ENCODE measurements at places on chromosomes 12 and 14. TPM values are rescaled to one million over a fixed set of nuclear protein-coding genes. Genes with fewer than 3 reads are reported as not detected.

The PAPLN gene
- 1.5 TPM for total RNA-seq

The ACSM4 gene
- total RNA-seq, result not detected

The MYL2 gene
- total RNA-seq, result 9,599 TPM

The CABP1 gene
- total RNA-seq, result 6.4 TPM

DNA sequence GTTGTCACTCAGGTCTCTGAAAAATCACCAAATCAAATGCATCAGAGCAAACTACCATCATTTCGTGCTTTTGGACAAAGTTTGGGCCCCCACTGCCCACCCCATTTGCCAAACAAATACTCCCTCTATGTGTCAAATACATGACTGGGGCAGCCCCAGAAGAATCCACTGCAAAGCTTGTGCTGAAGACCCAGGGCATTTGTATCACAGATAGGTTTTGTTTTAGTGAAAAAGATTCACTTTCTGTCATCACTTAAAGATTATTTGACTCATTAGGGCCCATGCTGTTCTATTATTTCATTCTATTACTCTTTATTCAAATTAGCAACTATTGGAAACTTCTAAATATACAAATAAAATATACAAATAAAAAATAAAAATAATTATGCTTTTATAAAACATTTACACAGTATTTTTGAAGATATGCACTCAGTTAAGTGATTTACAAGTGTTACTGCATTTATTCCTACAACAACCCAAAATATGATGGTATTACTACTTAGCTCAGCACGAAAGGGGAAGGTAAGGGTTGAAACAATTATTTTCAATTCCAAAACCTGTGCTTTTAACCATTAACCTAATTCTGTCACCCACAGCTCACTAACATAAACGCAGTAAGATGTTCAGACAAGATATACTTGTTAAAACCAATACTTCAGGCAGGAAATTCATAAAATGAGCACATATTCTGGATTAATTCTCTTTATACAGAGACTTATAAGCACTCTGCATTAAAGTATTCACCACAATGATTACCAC is 36.5 kb downstream of the LRIG3 start:
- no peak for DNase-seq

DNA sequence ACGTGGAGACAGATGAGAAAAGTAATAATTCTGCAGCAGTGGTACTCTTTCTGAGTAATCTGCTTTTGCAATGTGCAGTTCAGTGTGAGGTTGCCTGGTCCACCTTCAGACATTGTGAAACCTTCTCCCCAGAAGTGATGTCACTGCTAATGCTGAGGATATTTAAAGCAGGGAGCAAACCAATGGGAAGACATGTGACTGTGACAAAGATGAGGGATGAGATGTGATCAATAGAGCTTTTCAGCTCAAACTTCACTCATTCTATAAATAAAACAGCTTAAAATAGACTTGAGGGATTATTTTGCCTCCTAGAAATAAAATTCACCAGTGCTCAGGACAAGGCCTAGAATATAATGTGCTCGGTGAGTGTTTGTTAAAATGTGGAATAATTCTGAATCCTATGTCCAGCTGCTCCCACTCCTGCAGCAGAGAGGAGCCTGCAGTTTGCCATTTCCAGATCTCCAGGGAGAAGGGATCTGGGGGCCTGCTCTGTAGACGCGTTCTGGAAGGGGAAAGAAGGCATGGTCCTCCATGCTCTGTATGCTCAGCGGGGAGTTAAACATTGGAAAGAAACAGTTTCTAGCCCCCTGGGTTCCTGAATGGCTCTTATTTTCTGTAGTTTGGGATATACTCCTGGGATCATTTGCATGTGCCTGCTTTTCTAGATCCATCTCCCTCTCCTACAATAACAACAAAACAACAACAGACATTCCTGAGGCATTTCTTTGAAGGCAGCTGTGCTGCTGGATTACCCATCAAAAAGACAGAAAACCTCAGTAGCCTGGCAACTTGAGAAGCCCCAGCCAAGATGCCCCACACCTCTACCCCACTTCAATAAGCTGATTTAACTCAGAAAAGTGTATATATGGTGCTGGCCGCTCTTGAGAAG is 8.9 kb downstream of the SLC7A8 start:
- no peak for DNase-seq

- DNase-seq, result peak; percentile 94
Measured at GRCh38 chr14:21025371-21026273, 761 bp upstream of the NDRG2 start.

The ARMH4 gene
- 10.0 TPM for total RNA-seq

GRCh38 chr14:93183596-93184317 is 940 bp downstream of the MOAP1 start:
- DNase-seq, result no peak

- peak; percentile 24 for DNase-seq
Measured at GRCh38 chr12:125983784-125984500, 918.7 kb downstream of the AACS start.

GRCh38 chr12:90995010-90995409 is 9.8 kb downstream of the EPYC start:
- DNase-seq, result no peak

DNA sequence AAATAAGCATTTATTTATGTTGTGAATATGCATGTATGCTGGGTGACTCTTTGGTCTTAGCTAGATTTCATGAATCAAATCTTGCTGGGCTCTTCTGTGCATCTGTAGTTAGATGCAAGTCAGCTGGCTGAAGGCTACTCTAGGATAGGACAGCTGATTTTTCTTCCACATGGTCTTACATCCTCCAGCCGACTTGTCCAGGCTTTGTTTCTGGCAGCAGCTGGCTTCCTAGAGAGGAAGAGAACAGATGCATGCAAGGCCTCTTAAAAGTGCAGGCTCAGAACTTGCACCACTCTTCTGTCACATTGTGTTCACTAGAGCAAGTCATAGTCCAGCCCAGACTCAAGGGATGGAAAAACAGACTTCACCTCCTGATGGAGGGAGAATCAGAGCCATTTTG is 435.4 kb upstream of the STXBP6 start:
- no peak for DNase-seq

DNA sequence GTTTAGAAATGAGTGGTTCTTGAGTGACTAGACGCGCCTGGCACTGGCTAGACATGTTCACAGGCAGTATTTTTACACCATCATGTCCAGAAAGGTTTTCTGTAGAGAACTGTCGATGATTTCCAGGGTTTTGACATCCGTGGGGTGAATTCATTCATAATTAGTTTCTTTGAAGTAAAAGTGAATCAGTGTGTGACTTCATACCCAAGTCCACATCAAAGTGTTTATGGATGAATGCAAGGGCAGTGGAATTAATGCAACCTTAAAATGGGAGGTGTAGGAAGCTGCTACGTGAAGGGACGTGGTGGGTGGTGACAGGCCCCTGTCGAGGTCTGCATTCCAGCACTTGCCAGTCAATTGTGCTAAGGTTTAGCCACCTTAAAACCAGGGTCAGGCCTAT is 38.4 kb upstream of the ELK3 start:
- DNase-seq, result no peak

DNA sequence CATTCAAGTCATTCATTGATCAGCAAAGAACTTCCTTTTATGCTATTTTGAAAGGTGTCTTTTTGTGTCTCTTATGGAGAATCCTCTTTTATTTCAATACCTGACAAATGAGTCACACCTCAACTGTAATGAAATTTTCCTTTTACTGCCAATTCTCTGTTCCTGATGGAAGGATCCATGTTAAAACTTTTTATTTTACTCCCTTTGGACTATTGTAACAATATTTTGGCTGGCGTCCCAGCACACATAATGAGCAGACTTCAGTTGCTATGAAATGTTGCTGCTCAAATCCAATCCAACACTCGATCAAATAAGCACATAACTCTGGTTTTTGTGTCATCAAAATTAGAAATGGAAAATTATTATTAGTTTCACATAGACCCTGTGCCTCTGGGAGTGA is 21.9 kb upstream of the SLC15A5 start:
- DNase-seq, result no peak

The TGFB3 gene
- total RNA-seq, result 34.2 TPM

DNA sequence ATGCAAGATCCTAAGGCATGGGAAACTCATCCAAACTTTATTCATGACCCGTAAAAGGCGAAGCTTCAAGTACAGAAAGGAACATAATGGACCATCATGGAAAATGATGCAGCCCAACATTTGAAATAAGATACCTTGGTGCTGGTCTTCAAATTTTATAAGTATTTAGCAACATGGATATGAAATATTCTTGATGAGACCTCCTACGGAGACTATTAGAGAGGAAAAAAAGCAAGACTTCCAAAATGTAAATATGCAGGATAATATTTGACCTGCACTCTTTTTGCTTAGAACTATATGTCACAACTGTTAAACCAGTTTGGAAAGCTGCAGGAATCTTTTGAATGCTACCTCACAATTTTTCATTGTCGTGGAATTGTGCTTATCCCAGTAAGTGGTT is 168.8 kb upstream of the ARID2 start:
- DNase-seq, result no peak

The IRAK3 gene
- total RNA-seq, result 8.0 TPM

The ABCC9 gene
- total RNA-seq, result 70.8 TPM

Measured in heart left ventricle (tissue), 16 donors.